ENCODE measurements at places on chromosomes 16 and 17.

DNA sequence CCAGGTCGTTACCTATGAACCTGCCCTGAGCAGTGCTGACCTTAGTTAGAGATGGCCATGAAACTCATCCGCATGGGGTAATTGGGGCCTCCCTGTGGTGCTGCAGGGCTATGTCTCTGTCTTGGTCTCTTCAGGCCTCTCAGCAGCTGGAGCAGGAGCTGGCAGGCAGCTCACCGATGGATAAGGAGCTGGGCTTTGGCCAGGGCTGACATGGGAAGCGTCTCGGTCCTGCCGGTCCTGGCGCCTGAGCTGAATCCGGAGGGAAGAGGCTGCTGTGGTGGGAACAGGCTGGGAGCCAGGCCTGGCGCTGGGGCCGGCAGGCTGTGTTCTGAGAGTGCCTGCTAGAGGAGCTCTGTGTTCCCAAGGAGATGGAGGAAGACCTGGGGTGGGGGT, 10.1 kb downstream of the IL32 start:
- DNase-seq, result no peak

DNA sequence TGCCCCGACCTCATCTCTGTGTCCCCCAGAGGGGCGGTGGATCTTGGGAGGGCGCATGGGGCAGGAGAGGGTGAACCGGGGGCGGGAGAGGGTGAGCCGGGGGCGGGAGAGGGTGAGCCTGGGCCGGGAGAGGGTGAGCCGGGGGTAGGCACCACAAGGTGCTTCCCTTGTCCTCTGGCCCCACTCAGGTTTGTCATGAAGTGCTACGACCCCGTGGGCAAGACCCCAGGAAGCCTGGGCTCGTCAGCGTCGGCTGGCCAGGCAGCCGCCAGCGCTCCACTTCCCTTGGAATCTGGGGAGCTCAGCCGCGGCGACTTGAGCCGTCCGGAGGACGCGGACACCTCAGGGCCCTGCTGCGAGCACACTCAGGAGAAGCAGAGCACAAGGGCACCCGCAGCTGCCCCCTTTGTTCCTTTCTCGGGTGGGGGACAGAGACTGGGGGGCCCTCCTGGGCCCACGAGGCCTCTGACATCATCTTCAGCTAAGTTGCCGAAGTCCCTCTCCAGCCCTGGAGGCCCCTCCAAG, 18.9 kb downstream of the ASPSCR1 start:
- no peak for DNase-seq

- no peak for DNase-seq
Observed at GRCh38 chr16:29720703-29721102, 25.1 kb downstream of the C16orf54 start.

- no peak for DNase-seq
Observed at GRCh38 chr17:68697850-68698361, 96.7 kb upstream of the FAM20A start.

DNA sequence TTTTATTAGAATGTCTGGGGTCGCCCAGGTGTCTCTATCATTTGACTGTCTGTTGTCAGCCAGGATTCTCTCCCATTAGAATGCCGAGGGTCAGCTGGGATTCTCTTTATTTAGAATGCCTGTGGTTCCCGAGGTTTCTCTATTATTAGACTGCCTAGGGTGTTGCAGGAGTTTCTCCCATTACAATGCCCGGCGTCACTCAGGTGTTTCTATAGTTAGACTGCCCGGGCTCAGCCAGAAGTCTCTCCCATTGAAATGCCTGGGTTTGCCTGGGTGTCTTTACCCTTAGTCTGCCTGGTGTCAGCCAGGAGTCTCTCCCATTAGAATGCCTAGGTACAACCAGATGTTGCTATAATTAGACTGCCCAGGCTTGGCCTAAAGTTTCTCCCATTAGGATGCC, 2252.0 kb downstream of the TP53TG3F start:
- DNase-seq, result no peak

- DNase-seq, result no peak
Observed at GRCh38 chr17:70869402-70870085, 700.2 kb downstream of the KCNJ2 start.

GRCh38 chr17:67479148-67479547, 102.1 kb downstream of the PITPNC1 start:
- no peak for DNase-seq

GRCh38 chr16:11618107-11618717, 31.5 kb upstream of the LITAF start:
- DNase-seq, result no peak

GRCh38 chr16:3879258-3879886, 1.1 kb downstream of the CREBBP start:
- DNase-seq, result no peak

Data from CD8-positive, alpha-beta T cell (primary cell).